NCI-H460 (cell line): ENCODE measurements at places on chromosomes 7 and 10.

DNA sequence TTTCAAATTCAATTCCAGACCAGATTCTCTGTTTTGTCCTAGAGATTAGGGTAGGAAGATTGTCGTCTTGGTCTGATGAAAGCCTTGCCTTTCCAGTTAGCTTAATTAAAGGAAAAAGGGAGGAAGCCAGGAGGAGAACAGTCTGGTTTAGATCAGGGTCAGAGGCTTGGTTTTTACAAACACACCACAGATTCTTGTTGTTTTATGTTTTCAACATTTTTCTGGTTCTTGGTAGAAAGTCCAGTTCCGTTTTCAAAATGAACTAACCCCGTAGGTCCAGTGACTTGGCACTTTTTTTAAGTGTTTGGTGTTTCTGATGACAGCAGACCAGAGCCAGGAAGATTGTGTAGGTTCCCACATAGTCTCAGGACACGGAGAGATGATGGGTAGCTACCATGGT lies 167.1 kb upstream of the INHBA start:
- no peak for DNase-seq

DNA sequence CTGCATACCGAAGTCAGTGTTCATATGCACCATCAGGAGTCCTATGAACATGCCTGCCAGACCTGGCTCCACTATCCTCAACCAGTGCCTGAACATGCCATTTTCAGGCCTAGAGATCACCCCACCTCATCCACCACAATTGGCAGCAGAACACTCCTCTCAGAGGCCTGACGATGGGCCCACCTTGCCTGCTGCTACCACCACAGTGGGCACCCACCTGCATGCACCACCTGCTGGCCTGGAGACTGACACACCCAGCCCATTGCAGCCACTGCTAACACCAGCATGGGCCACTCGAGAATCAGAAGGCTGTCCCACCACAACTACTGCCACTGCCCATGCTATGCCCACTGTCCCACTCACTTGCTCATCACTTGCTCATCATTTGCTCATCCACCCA lies 130.7 kb upstream of the FAM13C start:
- no peak for DNase-seq

- DNase-seq, result no peak
These were observed 70.8 kb downstream of the CREB5 start for GRCh38 chr7:28483112-28483511.

- DNase-seq, result no peak
These were observed 734.6 kb upstream of the SORCS1 start for GRCh38 chr10:107899075-107899474.

- no peak for DNase-seq
These were observed 201.4 kb downstream of the TNS3 start for GRCh38 chr7:47380325-47381133.

GRCh38 chr10:70250961-70251680 lies 17.9 kb upstream of the PPA1 start:
- no peak for DNase-seq

GRCh38 chr10:119656760-119657159 lies 5.6 kb downstream of the BAG3 start:
- no peak for DNase-seq

- no peak for DNase-seq
These were observed 37.2 kb downstream of the CYCS start for GRCh38 chr7:25087855-25088254.

DNA sequence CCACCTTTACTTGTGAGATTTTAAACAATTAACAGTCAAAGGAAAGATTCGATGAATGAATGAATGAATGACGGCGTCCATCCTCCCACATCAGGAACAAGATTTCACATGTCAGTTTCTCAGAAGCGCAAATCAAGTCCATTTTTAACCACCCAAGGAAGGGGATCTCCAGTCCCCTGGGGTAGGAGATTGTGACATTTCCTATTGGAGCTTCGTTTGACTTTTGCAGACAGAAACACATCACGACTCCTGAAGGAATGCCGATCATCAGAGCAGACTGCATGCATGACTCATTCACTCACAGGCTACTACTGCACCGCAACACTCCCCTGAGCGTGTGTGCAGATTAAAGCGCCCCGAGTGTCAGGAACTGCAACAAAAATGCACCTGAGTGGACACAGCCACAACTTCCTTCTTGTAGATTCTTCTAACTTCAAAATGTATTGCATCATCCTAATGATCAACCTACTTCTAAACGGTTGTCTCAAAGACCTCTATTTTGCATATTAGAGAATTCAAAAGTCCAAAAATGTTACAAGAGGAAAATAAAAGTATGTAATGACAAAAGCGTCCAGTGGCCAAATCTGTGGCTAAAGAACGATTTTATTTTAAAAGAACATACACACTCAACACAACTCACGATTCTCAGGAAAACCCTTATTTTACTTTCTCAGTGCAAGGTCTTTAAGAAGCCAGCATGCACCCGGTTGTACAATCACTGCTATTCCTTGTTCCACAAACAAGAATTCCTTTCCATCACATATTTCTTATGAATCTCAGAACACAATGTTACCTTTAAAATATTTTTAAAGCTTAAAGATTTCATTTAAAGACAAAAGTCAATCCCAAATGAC lies 172.6 kb downstream of the FAM107B start:
- no peak for DNase-seq

- DNase-seq, result no peak
These were observed 10.1 kb upstream of the CELF2 start for GRCh38 chr10:11007476-11008020.

DNA sequence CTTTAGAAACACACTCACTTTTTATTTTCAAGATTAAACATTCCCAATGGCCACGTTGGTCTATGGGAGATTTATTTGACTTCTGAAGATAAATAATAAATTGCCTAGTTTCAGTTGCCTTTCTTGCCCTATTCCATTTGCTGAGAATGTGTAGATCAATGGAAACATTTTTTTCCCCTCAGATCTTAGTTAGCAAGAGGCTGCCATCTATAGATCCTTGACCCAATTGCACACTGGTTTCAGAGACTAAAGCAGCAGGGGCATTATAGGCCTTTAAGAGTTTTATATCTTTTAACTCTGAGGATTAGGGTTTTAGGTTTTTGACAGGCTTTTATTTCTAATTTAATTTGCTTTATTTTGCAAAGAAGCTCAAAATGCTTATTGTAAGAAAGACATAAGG lies 163.2 kb upstream of the GPR26 start:
- DNase-seq, result no peak

GRCh38 chr7:101159696-101160674 lies 5.4 kb downstream of the VGF start:
- DNase-seq, result no peak
